ENCODE measurements at places on chromosomes 6 and 20.

- no peak for DNase-seq
Measured at GRCh38 chr20:45835825-45836224, 2.2 kb downstream of the SNX21 start.

DNA sequence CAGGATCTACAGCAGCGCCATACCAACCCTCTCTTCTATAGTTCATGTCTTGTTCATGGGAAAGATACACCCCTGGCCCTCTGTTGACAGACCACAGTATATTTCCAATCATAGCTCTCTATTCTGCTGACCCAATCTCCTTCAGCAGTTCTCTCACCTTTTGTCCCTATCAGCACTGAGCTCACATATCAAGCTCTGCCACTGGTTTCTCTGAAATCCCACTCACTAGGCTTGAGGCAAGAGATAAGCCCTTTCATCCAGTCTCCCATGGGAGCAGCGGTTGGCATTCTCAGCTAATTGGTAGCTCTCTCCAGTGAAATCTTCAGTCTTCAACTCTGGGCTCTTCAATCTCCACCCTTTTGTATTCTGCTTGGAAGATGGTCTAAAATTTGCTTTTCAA lies 313.4 kb downstream of the GJA1 start:
- DNase-seq, result no peak

DNA sequence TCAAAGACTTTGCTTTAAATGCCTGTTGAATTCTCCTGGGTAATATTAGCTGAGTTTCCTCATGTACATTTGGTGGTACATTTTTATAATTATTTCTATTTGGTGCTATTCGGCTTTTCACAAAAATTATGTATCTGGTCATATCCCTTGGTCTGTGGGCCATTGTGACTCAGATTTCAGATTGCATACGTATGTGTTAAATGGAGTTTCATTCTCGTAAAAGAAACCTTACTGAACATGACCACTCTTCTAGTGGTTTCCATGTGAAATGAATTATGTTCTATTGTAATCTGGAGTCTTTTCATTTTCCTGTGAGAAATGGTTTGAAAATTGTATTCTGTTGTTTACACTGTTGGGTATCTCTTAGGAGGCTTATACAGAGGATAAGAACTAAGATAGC lies 386.2 kb upstream of the FLRT3 start:
- no peak for DNase-seq

- peak; percentile 45 for DNase-seq
Measured at GRCh38 chr20:38057351-38057972, 23.9 kb downstream of the RPRD1B start.

DNA sequence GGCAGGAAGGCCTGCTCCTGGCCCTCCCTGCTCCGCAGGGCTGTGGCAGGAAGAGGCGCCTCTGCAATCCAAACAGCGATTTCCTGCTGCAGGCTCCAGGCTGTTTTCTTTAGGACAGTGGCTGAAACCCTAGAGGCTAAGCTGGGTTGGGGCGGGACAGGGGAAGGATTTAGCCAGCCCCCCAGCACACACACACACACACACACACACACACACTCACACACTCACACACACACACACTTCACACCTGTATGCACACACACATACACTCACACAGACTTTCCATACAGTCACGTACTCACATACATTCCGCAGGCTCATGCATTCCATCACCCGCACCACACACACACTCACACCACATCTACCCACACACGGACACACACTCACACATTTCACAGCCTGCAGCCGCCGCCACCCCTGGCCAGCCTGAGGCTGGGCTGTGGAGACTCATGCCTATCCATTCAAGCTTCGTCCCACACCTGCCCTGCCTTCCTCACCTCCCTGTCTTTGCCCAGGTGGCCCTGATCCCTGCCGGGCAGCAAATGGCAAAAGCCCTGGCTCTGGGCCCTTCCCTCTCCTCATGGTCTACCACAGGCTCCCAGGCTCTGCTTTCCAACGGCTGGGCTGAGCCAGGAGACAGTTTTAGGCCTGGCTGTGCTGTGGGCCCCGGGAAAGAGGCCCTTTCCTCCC lies 17.9 kb downstream of the MDFI start:
- no peak for DNase-seq

GRCh38 chr6:48474136-48474535 lies 363.1 kb upstream of the PTCHD4 start:
- DNase-seq, result no peak

DNA sequence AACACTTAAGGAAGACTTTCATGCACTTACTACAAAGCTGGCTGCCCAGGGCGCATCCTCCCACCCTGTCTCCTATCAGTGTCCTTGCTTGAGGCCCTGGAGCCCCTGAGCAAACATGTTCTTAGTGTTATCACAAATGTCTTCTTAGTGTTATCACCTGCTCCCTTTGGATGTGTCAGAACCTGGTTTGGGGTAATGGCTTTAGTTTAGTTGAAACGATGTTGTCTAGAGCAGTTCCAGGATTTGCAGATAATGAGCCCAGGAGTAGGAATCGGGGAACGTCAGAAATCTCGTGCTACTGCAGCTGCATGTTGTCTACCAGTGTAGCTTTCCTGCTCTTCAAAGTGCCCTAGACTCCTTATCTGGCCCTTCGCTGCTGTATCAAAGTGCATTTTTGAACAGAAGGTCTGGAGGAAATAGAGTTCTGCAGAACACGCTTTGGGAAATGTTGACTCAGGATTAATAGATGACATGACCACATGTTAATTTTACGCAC lies 69.6 kb downstream of the PHACTR2 start:
- no peak for DNase-seq

- DNase-seq, result no peak
Measured at GRCh38 chr20:8082025-8082424, 50.0 kb upstream of the PLCB1 start.

- DNase-seq, result no peak
Measured at GRCh38 chr6:31940256-31940664, 5.6 kb upstream of the CFB start.

- DNase-seq, result no peak
Measured at GRCh38 chr6:126047648-126048047, 61.3 kb downstream of the TRMT11 start.

- DNase-seq, result no peak
Measured at GRCh38 chr6:46637145-46637544, 15.5 kb downstream of the CYP39A1 start.

- no peak for DNase-seq
Measured at GRCh38 chr20:64131406-64131805, 24.0 kb upstream of the NPBWR2 start.

GRCh38 chr6:78670802-78671201 lies 196.5 kb upstream of the IRAK1BP1 start:
- DNase-seq, result no peak

DNA sequence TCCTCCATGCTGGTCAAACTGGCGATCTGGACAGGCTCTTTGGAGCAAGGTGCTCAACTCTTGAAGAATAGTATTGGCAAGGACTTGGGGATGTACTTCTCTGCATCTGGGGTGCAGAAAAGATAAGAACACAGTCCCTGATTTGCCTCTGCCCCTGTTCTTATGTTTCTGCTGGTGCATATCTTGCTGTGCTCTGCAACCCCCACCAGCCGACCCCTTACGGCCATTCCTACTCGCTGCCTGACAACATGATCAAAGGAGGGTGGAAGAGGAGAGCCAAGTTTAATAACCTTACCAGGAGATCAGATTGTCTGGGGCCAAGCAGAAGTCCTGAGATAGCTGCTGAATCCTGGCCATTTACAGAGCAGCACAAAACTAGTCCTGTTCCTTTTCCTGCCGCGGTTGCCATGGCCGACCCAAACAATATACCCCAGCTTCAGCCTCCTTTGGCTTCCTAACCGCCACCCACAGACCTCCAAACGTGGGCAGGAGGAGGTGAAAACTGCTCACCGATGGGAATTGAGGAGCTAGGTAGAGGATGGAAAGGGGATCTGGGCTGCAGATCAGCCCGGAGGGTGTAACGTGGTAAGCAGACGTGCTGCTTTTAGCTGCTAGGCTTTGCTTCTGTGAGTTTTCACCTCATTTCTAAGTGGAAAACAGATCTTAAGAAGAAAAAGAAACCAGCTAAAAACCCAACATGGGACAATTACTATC lies 60.9 kb downstream of the ATXN1 start:
- DNase-seq, result peak; percentile 30

GRCh38 chr20:2807019-2807418 lies 6.6 kb upstream of the CPXM1 start:
- DNase-seq, result no peak

- no peak for DNase-seq
Measured at GRCh38 chr6:74451953-74452352, 753.9 kb downstream of the COL12A1 start.

DNA sequence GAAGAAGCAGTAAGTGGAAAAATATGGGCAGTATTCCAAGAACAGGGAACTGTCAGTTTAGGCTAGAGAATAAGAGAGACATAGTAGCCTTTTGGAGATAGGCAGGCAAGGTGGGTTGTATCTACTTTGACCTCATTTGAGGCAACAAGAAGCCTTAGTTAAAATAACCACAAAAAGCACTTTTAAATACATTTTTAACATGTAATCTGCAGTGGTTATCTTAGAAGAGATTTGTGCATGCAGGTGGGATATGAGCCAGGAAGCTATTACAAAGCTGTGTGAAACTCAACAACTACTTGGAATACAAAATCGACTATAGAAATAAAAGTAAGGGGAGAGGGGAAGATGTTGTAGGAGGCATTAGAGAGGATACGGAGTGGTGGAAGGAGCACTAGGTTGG lies 143.7 kb upstream of the MCHR2 start:
- no peak for DNase-seq

GRCh38 chr6:35487658-35488516 lies 9.0 kb downstream of the TEAD3 start:
- DNase-seq, result no peak

- DNase-seq, result no peak
Measured at GRCh38 chr6:30847971-30848436, 36.3 kb upstream of the DDR1 start.
